Umbilical cord (tissue), 2 donors: ENCODE measurements at places on chromosomes 7 and 10.

GRCh38 chr10:98419469-98420261 is 4.7 kb upstream of the PYROXD2 start:
- no peak for DNase-seq

DNA sequence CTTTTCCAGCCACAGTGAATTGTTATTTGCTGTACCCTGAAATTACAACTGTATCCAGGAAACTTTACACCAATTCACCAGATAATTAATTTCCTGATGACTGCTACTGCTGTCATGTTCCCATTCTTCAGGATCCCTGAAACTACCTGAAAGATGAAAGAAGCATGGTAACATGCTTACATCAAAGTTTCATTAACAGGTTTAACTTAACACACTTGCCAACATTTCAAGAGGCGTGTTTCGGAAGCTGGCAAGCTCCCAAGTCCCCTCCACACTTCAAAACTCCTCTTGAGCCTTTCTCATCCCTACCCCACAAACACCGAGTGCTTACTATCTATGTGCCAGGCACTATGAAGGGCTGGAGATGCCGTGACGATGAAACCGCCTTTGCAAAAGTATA is 88.6 kb downstream of the MPP7 start:
- no peak for DNase-seq

- DNase-seq, result no peak
These were observed 81.5 kb downstream of the SRPK2 start for GRCh38 chr7:105307163-105307672.

DNA sequence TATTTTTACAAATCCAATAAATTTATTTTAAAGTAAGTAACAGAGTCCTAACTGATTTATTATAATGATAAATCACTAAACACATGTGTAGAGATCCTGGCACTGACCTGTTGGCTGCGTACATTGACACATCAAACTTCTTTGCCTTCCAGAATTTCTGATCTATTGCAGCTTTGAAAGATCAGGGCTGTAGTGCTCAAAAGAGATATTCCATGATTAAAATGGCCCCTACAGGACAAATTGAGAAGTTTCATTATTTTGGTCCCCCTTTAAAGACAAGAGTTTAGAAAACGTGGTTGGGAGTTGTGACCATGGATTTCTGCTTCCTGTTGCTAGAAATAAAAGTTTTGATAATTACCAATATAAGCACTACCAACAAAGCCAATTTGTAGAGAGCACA is 87.7 kb upstream of the PDK4 start:
- peak; percentile 64 for DNase-seq

DNA sequence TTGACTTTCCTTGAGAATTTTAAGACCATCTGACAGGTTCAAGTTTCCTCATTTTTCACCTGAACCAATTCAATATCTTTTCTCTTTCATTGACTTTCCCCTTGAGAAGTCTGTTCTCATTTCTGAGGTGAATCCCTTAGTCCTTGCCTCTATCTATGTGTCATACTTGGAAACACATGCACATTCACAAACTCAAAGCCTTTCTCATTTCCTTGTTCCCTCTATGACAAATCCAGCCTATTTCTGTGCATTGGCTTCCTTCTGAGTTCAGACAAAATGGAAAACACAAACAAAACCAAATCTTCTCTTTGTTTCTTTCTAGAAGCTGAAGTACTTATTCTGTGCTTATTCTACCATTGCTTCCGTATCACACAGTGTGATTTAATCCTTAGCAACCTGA is 13.8 kb downstream of the PTTG1IP2 start:
- DNase-seq, result no peak

DNA sequence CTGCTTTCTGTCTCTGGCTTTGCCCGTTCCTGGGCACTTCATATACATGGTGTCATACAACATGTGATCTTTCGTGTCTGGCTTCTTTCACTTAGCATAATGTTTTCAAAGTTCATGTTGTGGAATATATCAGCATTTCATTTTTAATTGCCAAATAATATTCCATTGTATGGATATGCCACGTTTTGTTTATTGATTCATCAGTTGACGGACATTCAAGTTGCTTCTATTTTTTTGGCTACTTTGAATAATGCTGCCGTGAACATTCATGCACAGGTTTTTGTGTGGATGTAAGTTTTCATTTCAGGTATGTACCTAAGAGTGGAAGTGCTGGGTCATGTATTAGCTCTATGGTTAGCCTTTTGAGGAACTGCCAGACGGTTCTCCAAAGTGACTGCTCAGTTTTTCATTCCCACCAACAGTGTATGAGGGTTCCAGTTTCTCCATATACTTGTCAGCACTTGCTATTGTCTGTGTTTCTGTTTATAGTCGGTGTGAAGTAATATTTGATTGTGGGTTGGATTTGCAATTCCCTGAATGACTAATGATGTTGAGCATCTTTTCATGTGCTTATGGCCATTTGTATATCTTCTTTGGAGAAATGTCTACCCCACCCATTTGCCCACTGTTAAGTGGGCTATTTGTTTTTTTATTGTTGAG is 401.4 kb upstream of the GALNT17 start:
- no peak for DNase-seq
